Activated naive CD8-positive, alpha-beta T cell treated with anti-CD3 and anti-CD28 coated beads, Interleukin-2, amount 10 ng/mL, durations not matched to agents 7 days and 5 days (primary cell): ENCODE measurements at places on chromosomes 5 and 9. TPM values are rescaled to one million over a fixed set of nuclear protein-coding genes. Genes with fewer than 3 reads are reported as not detected.

The NR5A1 gene
- total RNA-seq, result not detected

GRCh38 chr9:109369285-109369684, 48.4 kb upstream of the EPB41L4B start:
- DNase-seq, result no peak
- peaks cover 2% of the 10 kb centered on the region for H3K27me3 ChIP-seq
- H3K27ac ChIP-seq, result no peak overlapping the region
- H3K4me3 ChIP-seq, result no peak overlapping the region
- no peaks in the 10 kb centered on the region for H3K4me1 ChIP-seq
- no peaks in the 10 kb centered on the region for H3K36me3 ChIP-seq

The GPX3 gene
- not detected for total RNA-seq

DNA sequence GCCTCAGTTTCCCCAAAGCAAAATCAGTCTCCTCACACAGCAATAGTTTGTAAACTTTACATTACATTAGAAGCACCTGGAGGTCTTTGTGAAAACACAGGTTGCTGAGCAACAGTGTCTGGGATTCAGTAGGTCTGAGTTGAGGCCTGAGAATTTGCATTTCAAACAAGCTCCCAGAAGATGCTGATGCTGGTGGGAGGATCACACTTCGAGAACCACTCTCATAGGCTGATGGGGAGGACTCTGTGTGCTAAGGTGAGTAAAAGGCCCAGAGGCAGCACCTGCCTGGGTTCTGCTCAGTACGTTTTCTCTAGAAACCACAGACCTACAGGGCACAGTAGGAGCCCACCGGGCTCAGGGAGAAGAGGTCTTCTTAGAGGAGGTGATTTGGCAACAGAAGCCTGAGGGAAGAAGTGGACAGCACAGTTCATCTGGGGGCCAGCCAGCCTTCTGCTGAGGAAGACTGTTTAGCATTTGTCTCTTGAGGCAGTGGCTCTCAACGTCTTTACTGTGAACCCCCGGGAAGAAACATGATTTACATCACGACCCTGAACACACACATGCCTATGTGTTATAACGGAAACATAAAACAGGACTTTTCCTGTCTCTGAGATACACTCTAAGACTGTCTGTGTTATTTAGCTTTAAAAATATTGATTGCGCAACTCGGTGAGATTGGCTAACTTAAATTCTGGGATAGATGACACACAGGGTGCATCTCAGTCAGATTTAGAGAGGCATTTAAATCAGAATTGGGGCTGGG, 24.8 kb upstream of the DENND1A start:
- H3K36me3 ChIP-seq, result no peaks in the 10 kb centered on the region
- H3K4me1 ChIP-seq, result no peaks in the 10 kb centered on the region
- H3K27ac ChIP-seq, result no peak overlapping the region
- H3K27me3 ChIP-seq, result peaks cover 4% of the 10 kb centered on the region
- H3K4me3 ChIP-seq, result no peak overlapping the region
- DNase-seq, result no peak

- no peak for DNase-seq
- no peaks in the 10 kb centered on the region for H3K36me3 ChIP-seq
- H3K27me3 ChIP-seq, result peaks cover 4% of the 10 kb centered on the region
- H3K4me3 ChIP-seq, result no peak overlapping the region
- H3K4me1 ChIP-seq, result no peaks in the 10 kb centered on the region
- no peak overlapping the region for H3K27ac ChIP-seq
These were observed 17.3 kb downstream of the DAPK1 start for GRCh38 chr9:87515006-87515405.

DNA sequence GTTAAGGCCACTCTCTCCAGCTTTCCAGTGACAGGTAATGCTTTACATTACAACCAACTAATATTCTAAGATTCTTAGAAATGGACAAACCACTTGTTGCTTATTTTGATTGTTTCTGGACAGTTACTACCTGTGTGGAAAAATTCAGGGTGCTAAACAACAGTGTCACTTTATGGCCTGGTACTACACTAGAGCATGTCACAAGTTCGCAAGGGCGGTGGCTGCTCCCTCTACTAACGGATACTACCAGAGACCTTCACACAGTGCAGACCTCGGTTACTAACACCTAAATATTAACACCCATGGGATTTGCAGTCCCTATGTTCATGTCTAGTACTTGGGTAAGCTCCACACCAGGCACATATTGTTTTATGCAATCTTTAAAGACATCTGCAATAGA, 13.4 kb downstream of the HMGXB3 start:
- H3K27ac ChIP-seq, result no peak overlapping the region
- no peaks in the 10 kb centered on the region for H3K4me1 ChIP-seq
- H3K27me3 ChIP-seq, result no peaks in the 10 kb centered on the region
- no peak overlapping the region for H3K4me3 ChIP-seq
- H3K36me3 ChIP-seq, result peaks cover 60% of the 10 kb centered on the region

GRCh38 chr5:53403758-53404157, 76.7 kb upstream of the FST start:
- no peaks in the 10 kb centered on the region for H3K4me1 ChIP-seq
- H3K4me3 ChIP-seq, result no peak overlapping the region
- peaks cover 2% of the 10 kb centered on the region for H3K27me3 ChIP-seq
- no peak overlapping the region for H3K27ac ChIP-seq

DNA sequence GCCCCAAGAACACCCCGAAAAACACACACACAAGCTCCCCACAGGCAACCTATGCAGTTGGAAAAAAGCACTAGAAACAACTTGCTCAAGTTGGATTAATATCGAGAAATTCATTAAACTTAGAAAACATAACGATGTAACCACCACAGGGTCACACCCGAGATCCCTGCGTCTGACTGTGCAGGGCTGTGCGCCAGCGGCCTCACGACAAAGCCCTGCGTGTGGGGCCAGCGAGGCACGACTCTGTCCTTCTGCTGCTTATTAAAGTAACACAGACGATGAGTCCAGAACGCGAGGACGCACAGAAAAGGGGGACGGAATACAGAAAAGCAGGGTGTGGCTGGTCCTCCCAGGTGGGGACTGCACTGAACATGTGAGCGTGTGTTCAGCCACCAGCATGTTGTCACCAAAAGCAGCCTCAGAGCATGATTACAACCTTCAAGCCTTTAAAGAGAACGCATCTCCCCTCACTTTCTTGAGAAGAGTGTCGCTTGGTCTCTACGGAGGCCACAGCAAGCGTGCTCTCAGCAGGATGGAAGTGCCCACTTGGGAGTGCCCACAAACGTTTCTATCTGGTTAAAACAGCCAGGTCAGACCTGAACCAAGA, 14.4 kb downstream of the SLC12A7 start:
- no peak overlapping the region for H3K27ac ChIP-seq
- no peaks in the 10 kb centered on the region for H3K36me3 ChIP-seq
- H3K27me3 ChIP-seq, result no peaks in the 10 kb centered on the region
- DNase-seq, result no peak

The SLC34A3 gene
- total RNA-seq, result not detected

DNA sequence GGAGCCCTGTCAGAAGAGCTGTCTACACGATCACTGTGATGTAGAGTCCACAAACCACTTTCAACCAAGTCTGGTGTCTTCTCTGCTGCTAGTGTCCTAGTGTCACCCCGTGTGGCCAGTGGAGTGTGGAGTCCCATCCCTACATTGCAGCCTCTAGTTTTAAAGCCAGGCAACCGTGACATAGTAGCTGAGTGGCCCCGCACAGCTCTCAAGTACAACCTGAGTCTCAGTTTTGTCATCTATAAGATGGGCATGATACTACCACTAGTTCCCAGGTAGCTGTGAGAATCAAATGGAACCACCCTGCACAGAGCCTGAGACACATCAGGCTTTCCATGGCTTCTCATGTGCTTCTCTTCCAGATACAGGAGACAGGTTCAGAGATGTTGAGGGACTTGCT, 43.2 kb upstream of the AKNA start:
- peaks cover 2% of the 10 kb centered on the region for H3K27me3 ChIP-seq
- H3K36me3 ChIP-seq, result no peaks in the 10 kb centered on the region
- H3K27ac ChIP-seq, result no peak overlapping the region
- DNase-seq, result peak; percentile 2
